ENCODE measurements at places on chromosomes 16 and 17.

DNA sequence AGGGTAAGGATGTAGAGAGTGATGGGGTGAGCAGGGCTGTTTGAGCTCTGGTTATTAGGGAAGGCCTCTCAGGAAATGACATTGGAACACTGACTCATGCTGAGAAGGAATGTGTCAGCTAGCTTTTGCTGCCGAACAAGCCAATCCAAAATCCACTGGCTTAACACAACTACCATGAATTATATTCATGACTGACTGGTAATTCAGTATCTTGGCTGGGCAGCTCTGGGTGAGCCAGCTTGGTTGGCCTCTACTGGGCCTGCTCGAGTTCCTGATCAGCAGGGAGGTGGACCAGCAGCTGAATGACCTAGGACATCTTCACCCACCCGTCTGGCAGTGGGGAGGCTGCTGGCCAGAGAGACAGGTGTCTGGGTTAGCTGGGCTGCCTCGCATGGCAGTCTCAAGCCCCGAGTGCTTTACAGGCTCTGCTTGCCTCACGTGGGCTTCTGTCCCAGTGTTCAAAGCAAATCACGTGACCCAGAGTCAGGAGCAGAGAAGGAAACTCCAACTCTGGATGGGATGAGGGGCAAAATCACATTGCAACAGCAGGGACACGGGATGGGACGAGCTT, 209.4 kb downstream of the KATNIP start:
- DNase-seq, result no peak

DNA sequence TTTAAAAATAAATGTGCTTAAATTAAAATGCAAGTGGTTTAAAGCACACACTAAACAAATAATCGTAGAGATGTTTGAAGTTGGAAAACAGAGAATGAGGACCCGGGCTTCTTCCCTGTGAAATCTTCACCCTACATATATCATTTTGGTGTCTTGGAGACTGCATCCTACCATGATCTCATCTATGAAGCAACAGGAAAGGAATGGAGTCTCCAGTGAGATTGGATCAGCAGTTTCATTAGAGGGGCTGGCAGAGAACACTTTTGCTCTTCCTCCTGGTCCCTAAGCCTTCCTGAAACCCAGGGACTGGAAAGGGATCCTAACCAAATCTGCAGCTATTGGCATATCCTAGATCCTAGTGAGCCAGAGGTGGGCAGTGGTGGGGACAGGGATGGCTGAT, 85.0 kb downstream of the GRIN2A start:
- no peak for DNase-seq

DNA sequence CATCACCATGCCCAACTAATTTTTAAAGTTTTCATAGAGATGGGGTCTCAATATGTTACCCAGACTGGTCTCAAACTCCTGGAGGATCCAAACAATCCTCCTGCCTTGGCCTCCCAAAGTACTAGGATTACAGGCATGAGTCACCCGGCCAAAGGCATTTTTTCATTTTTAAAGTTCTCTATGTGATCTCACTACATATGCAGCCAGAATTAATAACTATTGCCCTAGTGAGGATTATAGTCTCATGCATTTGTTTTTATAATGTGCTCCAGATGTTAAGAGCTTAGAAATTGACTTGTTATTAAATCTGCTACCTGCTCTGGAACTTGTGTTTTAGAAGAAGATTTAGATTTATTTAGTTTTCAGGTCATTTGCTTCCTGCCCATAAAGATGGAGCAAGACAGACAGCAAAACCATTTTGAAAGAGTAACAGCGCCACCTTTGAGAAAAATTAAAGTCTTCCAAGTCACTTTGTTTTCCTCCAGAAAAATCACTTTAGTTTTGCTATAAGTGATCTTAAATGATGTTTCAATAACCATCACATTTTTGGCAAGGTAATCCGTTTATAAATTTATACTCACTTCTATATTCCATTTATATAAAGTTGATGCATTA, 79.5 kb downstream of the CA4 start:
- DNase-seq, result no peak

DNA sequence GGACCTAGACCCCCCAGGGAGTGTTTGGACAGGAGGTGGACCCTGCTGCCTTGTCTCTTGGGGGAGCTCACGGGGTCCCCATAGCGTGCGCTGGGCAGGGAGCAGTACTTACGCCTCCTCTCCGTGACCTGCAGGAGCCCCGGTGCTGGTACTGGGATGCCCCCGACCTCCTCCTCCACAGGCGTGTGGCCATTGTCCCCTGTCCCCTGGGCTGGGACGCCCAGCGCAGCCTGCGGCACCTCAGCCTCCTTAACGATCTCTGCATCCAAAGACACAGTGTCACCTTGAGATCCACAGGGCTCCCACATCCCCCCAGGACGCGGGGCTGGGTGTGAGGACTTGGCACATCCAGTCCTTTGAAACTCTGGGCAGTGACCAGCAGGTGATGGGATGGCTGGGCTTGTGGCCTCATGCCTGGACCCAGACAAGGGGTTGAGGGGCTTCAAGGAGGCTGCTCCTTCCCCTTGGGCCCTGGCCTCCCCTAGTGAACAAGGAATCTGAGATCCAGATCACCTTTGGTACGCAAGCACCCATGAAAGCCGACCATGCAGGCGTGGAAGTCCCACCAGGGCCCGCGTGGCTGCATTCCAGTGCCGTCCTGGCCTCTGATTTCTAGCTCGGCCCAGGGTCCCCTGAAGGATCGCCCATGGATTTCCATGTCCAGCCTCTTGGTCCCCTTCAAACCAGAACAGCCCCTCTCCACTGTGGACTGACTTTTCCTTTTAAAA, 9.9 kb downstream of the DBNDD1 start:
- DNase-seq, result no peak

Data from CD4-positive, alpha-beta T cell treated with Interleukin-4 for 4 hours (primary cell).